H9 (cell line): ENCODE measurements at places on chromosomes 11 and 22. TPM values are rescaled to one million over a fixed set of nuclear protein-coding genes. Genes with fewer than 3 reads are reported as not detected.

GRCh38 chr11:35907648-35908431 is 36.0 kb upstream of the LDLRAD3 start:
- no peak for DNase-seq

DNA sequence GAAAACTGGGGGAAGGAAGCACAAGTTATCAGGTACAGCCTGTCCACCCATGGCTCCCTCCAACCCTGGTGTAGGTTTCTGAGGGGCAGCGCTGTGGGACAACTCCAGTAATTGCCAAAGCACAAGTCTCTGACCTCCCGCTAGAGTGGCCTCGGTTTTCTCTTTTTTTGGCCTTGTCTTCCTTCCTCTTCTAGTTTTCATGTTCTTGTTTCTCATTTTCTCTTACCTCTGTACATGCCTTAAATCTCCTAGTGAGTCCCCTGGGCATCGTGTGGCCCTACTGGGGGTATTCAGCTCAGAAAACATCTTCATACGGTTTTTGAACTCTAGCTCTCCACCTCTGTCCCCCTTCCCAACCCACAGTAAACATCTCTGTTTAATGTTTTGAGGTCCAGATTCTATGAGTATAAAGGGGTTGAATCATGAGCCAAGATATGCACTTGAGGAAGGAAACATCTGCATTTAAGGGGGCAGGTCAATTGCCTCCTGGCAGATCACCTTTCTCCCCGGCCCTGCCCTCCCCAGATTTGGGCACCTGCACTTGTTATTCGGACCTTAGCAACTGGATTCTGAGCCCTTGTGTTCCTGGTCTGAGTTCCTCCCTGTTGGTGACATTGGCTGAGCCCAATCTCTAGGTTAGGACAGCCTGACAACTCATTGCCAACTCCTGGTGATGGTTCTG is 8.4 kb upstream of the LMO2 start:
- DNase-seq, result no peak

GRCh38 chr22:28369854-28370253 is 309.8 kb downstream of the TTC28 start:
- DNase-seq, result no peak

- no peak for DNase-seq
These were observed 27.1 kb downstream of the NXPE2 start for GRCh38 chr11:114705280-114706024.

The TRIM66 gene
- 2.0 and 2.1 TPM in 2 replicates for total RNA-seq

DNA sequence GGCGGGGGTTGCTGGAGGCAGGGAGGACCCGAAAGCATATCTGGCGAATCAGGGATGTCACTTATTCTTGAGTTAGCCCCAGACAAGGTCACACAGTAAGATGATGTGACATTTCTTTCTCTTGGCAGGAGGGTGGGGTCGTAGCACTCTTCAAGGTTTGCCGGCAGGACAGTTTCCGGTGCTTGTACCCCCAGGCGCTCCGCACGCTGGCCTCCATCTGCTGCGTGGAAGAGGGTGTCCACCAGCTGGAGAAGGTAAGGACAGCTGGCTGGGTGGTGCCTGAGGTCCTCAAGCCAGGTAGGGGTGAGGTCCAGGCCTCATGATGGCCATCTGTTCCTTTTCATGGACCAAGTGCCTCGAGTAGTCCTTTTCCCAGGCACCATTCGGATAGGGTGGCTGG is 86.0 kb downstream of the INSC start:
- DNase-seq, result no peak

DNA sequence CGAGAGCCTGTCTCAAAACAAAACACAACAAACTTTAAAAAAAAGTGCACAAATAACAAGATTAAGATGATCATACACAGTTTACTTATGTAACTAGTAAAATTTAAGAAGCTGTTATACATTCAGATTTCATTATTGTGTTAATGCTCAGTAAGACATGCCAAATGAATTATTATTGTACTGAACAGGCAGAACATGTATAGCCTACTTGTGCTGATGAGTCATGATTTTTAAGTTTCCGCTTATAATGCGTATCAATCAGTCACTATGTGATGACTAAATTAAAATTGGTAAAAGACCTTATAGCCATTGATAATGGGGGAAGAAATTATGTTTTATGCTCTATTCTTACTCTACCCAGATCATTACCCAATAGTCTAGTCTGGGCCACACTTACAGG is 20.5 kb upstream of the EXPH5 start:
- no peak for DNase-seq

GRCh38 chr11:129190087-129190486 is 2.0 kb downstream of the ARHGAP32 start:
- no peak for DNase-seq
